ENCODE measurements at places on chromosomes 2 and 18.

DNA sequence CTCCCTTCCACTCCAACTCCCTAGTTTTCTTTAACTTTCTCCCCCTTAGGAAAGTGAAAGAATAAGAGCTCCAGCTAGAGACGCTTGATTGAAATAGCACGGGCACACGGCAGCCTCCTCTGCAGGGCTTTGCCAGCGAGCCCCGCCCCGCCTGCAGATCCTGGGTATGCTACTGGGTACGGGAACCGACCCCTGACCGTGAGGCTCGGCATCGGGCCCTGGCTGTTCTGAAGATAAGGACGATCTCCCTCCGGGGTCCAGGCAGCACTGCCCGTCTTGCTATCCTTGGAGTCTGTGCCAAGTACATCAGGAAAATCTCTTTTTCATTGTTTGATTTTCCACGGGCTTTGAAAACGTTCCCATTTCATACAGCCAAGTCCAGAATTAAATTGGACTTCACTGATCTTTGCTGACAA, 284.5 kb downstream of the MTX2 start:
- no peak for DNase-seq

DNA sequence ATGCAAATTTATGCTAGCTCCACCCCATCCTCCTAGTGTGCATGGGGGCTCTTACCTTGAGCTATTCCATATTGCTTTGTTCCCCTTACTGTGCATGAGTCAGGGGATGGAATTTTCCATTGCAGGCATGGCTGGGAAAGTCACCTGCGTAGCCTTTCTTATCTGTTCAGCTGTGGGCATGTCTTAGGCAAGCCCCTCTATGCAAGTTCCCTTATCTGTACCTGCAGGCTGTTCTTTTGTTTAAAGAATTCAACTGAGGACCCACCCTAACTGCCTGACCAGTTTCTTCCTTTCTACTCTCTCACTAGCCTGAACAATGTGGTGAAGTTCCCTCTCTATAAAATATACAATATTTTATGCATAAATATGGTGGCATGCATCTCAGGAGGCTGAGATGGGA, 54.2 kb upstream of the CDCA7 start:
- DNase-seq, result no peak

DNA sequence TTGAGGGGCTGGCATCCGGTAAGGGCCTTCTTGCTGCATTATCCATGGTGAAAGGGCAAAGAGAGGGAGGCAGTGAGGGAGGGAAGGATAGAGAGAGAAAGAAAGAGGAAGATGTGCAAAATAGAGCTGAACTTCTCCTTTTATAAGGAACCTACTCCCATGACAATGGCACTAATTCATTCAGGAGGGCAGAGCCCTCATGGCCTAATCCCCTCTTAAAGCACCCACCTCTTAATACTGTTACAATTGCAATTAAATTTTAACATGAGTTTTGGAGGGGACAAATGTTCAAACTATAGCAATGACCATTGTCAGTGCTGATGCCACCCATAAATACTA, 60.2 kb downstream of the CXCR4 start:
- DNase-seq, result no peak

DNA sequence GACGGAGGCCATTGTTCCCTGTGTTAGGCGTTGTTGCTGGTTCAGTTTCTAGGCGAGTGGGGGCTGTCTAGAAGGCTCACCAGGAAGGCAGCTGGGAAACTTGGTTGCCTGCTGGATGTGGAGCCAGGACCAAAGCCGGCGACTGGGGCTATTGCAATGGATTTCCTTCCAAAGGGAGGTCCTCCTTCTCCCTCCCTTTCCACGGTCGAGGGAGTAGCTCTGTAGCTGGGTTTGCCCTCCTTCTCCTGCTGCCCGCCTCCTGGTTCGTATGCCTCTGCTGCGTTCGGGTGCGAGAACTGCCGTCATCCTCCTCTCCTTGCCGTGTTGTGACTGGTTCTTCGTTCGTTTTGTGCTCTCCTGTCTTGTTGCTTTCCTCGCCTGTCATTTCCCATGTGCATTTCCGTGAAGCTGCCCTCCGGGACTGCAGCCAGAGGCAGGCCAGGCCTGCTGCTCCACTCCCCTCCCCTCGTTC, 203.4 kb downstream of the NEDD4L start:
- no peak for DNase-seq

GRCh38 chr18:49228187-49228586, 232.3 kb downstream of the DYM start:
- DNase-seq, result no peak

DNA sequence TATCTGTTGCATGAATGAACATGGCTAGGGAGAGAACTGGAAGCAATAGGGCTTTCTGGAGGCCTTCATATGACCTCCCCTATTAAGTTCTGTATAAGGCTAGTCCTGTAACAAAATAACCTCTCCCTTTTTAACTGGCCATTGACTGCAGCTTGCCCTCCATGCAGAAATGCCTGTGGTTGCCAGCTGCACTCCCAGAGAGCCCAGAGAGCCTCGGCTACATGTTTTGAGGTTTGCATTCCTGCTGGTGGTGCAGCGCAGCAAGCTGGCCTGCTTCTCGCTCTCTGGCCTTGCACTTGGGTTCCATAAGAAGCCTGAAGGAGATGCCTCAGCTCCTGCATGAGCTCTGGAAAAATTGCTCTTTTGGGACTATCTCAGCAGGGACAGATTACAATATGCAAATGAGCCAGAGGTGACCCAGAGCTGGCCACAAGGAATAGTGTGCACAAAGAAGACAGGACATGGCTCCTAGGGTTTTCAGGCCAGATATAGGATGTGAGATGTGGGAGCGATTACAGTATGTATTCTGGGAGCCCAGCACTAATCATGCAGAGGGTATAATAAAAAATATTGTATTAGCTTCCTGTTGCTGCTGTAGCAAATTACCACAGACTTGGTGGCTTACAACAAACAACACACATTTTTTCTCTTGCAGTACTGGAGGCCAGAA, 186.7 kb downstream of the INSIG2 start:
- no peak for DNase-seq

Measured in activated CD8-positive, alpha-beta memory T cell treated with anti-CD3 and anti-CD28 coated beads, Interleukin-2, amount 10 ng/mL, durations not matched to agents 7 days and 5 days (primary cell).